Breast epithelium (tissue), 4 donors: ENCODE measurements at places on chromosomes 4 and X. TPM values are rescaled to one million over a fixed set of nuclear protein-coding genes. Genes with fewer than 3 reads are reported as not detected.

Gene F8A1
- 7.6 TPM for total RNA-seq

Gene HSFX2
- not detected for total RNA-seq

- no peak for DNase-seq
Observed at GRCh38 chrX:18674417-18674787, 2.5 kb upstream of the RS1 start.

DNA sequence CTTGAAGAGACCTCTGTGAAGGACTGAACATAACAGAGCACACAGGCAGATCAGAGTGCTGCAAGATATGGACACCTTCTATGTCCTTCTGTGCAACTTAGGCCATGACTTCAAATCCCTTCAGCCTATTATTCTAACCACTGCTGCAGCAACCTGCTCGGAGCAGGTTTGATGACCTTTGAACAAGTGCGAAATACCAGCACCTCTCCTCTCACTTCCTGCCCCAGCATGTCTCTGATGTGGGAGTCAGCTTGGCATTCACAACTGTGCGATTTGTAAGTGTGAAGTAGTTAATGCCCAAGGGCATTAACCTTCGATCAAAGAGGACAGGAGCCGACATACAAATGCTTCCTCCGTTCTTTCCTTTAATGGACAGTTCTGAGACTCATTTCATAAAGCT is 1.6 kb upstream of the EXOC1 start:
- peak; percentile 30 for DNase-seq

Gene LEF1
- 2.6 TPM for total RNA-seq

Gene CXCL9
- total RNA-seq = not detected

Gene FAM184B
- total RNA-seq = 0.59 TPM

DNA sequence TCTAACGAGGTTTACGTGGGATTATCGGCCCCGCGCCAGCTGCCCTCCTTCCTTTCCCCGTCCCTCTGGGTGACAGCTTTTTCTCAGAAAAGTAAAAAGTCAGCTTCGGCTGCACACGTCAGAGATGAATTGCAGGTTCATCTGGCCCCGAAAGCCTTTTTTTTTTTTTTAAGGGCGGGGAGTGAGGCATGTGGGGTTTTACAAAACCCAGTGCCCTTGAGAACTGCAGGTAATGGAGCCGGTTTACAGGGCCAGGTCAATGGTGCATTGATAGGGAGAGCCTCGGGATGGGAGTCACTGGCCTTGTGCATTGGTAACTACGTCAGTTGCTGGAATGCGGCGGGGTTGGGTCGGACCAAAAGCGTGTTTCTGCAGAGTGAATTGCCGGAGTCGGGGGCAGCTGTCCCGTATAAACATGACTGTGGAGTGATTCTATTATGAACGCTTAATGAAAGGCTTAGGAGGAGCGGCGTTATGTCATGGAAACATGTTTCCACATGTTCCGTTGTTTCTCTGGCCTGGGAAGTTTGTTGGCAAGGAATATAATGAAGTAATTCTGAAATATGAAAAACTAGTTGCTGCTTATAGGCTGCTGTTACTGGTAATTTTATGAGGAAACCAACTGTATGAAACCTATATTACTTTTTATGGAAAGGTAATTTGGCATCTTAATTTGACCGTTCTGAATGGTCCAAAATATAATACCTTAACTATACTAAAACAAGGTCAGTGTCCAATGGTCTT is 1.1 kb downstream of the HSPA4L start:
- peak; percentile 58 for DNase-seq

Gene MAGEA12
- total RNA-seq = not detected

Gene SLC7A11
- 1.9 TPM for total RNA-seq

DNA sequence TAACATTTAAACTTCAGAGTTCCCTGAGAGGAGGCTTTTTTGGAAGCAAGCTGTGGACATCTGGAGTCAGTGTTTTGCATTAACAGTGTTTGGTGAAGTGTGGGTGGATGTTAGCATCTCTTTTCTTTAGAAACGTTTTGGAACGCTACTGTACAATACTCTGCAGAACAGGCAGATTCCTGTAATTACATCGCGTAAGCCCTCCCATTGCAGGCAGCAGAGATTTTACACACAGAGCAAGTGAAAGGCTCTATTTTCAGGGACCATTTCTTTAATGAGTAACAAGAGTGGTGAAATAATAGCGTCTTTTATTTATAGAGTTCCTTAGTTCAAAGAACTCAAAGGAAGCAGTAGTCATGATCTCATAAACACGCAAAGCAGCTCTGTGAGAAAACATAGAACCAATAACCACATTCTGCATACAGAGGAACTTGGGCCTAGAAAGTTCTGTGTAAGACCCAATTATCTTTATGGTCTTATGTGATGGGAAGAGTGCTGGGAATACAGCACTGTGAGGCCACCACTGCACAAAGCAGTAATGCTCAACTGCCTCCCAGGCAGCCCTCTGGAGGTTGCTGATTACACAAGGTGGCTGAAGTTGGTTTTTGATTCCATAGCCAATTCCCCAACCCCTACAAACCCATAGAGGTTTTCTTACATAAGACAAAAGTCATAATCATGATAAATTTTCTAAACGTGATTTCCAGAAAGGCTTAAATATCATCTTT is 298.7 kb upstream of the EPHA5 start:
- DNase-seq = no peak

DNA sequence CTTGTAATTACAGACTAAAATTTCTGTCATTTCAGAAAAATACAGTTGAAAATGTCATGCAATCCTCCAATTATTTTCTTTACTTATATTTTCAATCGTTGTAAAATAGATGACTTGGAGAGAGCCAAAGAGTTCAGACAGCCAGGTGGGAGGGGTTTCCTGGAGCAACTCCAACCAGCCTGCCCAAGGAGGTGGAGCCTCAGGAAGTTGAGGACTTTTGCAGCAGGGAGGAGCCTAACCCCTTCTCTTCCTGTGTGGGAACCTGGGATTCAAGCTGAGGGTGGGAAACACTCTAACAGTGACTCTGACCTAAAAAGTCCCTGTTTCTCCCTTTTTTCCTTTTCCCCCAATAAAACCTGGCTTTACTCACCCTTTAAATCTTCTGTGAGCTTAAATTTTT is 72.2 kb upstream of the GABRG1 start:
- DNase-seq = no peak
